ENCODE measurements at places on chromosomes 13 and 19. TPM values are rescaled to one million over a fixed set of nuclear protein-coding genes. Genes with fewer than 3 reads are reported as not detected.

The LYL1 gene
- polyA plus RNA-seq, result 13.5 TPM

- DNase-seq, result no peak
These were observed 252.2 kb upstream of the SLITRK6 start for GRCh38 chr13:86051134-86052103.

- DNase-seq, result no peak
These were observed 2.3 kb downstream of the TRAPPC6A start for GRCh38 chr19:45175515-45176345.

The GAPDHS gene
- polyA plus RNA-seq, result not detected

GRCh38 chr13:33072282-33072681, 56.1 kb downstream of the KL start:
- no peak for DNase-seq

DNA sequence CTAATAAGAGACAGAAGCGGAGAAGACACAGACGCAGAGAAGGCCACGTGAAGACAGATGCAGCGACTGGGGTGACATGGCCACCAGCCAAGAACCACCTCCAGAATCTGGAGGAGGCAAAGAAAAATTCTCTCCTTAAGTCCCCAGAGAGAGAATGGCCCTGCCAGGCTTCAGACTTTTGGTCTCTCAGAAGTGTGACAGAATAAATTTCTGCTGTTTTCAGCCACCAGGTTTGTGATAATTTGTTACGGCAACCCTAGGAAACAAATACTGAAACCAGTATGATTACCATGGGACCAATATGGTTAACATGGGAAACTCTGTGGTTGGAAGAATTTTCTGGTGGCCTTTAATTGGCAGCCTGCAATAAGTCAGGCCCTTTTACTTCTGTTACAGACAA, 63.9 kb upstream of the DOCK9 start:
- no peak for DNase-seq

DNA sequence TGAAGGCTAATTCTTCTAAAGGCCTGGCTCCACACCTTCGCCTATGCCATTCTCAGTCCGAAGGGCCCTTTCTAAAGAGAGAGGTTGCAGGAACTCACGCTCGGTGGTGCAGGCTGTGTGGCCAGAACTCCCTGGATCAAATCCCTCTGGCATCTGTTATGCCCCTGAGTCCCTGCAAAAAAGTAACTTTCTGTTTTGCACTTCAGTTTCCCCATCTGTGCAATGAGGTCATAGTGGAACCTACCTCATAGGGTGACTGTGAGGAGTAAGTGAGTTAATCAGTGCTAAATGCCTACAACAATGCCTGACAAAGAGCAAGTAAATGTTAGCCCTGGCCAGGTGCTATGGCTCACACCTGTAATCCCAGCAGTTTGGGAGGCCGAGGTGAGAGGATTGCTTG, 7.3 kb downstream of the IGSF23 start:
- DNase-seq, result no peak

- DNase-seq, result peak; percentile 80
These were observed 5.2 kb upstream of the ZNF579 start for GRCh38 chr19:55585658-55586339.

The IRGQ gene
- polyA plus RNA-seq, result 16.1 TPM

DNA sequence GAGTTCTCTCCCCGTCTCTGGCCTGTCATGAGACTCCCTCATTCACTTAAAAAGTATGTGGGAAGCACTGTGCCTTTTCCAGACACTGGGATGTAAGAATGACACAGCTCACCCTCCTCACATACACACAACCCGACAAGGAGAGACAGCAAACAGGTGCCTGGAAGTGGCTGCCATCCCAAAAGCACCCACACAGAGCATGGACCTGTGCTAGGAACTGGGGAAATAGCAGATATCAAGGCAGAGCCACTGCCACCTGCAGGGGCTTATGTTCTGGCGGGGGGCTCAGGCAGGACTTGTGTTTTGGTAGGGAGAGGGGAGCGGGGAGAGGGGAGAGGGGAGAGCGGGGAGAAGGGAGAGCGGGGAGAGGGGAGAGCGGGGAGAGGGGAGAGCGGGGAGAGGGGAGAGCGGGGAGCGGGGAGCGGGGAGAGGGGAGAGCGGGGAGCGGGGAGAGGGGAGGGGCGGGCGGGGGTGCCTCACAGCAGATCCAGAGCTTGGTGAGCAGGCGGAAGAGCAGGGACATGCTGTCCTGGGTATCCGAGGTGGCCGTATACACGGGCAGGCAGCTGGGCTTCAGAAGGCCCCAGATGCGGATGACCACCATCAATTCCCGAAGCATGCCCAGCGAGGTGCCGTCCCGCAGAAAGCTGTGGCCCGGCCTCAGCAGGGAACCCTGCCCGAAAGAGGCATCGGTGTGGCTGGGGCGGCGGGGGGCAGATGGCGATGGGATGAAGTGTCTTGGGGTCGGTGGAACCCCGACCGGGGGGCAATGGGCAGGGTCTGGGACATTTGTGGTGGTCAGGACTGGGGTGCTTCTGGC, 12.2 kb downstream of the CFD start:
- DNase-seq, result no peak

The KANK3 gene
- 16.8 TPM for polyA plus RNA-seq

The COX6B2 gene
- polyA plus RNA-seq, result 0.14 TPM

- DNase-seq, result no peak
These were observed 7.8 kb upstream of the VSTM2B start for GRCh38 chr19:29517946-29518345.
